ENCODE measurements at places on chromosomes 3 and 15.

GRCh38 chr3:155131104-155131503 is 51.0 kb downstream of the MME start:
- DNase-seq, result no peak

DNA sequence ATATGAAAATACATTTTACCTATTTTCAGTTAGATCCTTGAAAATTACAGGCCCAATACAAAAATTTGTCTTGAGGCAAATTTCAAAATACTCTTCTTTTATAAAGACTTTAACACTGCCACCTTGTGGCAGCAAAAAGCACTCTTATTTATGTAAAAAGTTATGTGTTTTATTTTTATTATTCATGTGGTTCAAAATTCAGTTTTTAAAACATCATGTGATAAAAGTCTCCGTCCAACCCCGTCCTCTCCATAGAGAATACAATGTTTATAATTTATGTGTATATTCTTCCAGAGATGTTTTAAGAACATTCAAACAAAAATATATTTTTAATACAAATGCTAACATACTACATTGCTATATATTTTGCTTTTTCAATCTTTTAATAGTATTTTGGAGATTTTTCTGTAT is 36.9 kb upstream of the TRIM59 start:
- no peak for DNase-seq

DNA sequence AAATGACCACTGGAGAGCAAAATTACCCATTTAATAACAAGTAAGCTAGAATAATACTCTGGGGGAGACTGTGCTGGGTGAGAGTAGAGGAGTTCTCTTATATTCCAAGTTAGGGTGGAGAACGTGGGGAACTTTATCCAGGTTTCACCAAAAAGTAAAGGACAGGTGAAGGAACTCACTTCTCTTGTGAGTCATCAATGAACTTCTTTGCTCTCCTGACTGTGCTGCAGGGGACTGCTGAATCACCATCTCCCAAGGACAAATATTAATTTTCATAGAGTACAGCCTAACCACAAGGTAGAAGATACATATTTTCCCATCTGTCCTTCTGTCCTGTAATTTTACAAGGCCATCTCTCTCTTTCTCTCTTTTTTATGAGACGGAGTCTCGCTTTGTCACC is 8.3 kb upstream of the PDCD6IP start:
- DNase-seq, result no peak

DNA sequence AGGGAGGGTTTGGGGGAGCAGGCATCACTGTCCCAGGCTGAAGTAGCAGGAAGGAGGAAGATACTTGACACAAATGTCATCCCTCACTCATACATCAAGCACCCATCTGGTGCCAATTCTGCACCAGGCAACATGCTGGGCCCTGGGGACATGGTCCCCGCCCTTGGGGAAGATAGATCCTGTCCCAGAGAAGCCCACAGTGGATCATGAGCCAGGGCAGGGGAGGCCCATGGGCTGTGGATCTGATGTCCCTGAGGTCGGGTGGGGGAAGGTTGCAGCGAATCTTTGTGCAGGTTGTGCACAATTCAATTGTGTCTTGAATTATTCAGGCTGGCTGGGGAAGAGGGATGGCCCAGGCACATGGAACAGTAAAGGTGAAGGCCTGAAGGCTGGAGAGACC is 6.4 kb upstream of the CCDC33 start:
- DNase-seq, result no peak

DNA sequence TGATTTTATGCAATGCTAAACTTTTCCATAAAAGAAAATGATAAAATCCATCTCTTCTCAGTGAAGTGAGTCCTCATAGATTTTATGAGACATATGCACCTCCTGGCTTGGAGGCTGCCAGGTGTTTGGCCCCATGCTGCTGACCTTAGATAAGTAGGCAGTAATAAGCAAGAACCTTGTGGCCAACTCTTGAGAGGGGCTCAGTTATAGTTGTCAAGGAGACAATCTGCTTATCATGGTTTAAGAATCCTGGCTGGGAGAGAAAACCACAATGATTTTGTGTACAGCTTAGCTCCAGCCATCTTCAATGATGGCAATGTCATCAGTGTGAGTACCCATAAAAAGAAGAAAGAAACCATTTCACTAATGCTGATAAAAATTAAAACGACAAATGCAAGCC is 252.1 kb downstream of the CPNE4 start:
- no peak for DNase-seq

- peak; percentile 44 for DNase-seq
Measured at GRCh38 chr3:48609088-48610005, at the start of gene UQCRC1. TSS of gene UQCRC1 (minus strand) at chr3:48609646. CDS start at chr3:48609620, 26 bp downstream.

DNA sequence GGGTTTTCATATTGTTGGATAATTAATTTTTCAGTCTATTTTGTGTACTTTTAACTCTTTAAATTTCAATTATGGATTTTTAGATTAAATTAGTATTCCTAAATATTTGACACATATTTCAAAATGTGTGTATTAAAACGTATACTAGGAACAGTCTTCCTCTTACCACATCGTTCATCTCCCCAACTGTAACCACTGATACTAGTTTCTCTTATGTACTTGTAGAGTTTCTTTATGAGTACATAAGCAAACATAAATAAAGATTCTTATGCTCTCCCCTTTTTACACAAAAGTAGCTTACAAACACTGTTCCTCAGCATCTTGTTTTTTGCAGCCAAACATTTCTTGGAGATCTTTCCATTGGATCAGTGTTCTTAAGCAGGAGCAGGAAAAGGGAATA is 45.9 kb downstream of the CMSS1 start:
- DNase-seq, result no peak

DNA sequence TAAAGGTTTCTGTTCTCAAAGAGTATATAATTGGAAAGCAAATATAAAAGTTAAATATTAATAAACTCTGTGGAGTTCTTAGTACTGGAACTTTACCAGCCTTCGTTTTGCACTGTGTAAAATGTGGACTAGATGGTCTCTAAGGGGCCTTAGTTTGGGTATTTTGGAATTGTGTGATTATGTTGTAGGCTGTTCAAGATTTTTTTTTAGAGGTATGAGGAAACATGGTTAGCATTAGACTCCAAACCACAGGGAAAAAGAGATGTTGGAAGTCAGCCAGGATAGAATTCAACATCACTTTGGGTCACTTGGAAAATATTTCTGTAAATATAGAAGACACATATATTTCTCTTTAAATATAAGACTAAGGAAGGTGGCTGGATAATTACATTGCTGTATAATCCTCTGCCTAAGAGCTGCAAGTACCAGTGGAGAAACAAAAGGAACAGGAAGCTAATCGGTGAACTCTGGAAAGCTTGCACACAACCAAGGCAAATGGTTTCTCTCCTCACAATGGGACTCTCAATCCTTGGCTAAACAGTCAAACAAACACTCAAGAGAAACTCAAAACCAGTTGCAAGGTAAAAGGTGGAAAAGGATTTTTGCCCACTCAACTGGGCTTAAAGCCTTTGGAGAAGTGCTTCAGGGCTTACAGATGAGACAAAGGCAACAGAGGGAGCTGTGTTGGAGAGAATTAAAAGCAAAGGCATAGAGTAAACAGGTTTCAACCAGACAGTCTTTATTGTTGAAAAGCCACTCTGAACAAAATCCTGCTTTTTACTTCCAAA is 141.7 kb downstream of the NR1D2 start:
- DNase-seq, result no peak

- peak; percentile 78 for DNase-seq
Measured at GRCh38 chr3:158539414-158540014, 31.5 kb upstream of the MLF1 start.

- DNase-seq, result no peak
Measured at GRCh38 chr15:90558171-90558573, 28.4 kb downstream of the CRTC3 start.

DNA sequence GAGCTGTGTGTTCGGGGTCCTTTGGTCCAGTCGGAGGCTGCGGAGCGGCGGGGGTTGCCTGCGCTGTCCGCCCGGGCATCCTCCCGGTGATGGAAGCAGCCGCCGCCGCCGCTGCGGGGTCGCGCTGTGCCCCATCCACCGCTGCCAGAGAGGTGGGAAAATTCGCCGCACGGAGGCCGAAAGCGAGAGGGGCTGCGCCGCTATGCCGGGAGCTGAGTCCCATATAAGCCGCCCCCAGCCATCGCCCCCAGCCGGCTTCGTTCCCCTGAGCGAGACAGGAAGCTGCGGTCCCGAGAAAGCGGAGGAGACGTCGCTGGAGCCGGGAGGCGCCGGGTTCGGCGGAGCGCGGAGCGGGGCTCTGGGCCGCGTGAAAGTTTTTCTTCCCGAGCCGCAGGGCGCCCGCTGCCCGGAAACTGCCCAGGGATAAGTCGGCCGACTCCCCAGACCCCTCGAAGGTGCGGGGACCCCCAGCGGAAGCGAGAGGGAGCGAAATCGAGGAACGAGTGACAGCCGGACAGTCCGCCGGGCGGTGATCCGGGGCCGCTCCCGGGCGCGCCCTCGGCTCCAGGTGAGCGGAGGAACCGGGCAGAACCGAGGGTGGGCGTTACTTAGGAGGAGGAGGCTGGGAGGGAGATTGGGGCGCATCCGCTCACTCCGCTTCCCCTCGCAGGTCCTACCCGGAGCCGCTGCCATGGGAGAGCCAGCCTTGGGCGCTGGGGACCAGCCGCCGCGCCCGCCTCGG is 574 bp downstream of the CHST2 start:
- DNase-seq, result no peak

- no peak for DNase-seq
Measured at GRCh38 chr15:58306591-58307312, 125.0 kb upstream of the LIPC start.

DNA sequence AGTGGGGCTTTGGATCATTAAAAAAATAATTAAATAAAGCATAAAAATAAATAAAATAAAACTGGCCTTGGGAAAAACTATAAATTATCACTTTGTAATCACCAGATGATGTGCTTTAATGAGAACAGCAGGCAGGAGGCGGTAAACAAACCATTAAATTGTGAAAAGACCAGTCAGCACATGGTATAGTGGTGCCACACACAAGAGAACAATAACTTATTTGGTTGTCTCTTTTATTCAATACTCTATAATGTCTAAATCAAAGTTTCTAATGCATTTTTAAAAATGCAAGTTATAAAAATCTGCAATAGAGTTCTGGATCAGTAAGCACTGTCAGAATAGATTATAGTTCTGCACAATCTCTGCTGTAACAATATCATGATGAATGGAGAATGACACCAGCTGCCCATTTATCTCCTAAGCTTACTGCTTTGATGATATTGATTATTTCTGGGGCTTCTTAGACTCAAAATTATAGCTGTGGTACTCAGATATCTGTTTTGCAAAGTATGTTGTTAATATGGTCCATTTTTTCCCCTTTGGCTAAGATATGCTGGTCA is 259.3 kb downstream of the NAALADL2 start:
- peak; percentile 81 for DNase-seq

DNA sequence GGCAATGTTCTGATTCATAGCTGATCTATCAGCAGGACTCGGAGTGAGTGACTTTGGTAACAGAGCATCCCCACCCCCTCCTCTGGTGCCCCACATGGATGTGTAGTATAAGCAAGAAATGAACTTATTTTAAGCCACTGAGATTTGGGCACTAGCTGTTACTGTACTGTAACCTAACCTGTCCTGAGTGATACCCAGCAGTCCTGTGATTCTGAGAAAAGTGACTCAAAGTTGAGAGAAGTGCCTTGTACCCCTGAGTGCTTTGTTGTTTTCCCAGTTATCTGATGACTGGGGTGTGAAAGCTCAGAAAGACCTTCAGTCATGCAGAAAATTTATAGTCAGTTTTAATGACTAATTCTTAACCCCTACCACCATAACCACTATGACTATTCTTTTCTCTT is 439.9 kb upstream of the RBMS3 start:
- DNase-seq, result no peak

DNA sequence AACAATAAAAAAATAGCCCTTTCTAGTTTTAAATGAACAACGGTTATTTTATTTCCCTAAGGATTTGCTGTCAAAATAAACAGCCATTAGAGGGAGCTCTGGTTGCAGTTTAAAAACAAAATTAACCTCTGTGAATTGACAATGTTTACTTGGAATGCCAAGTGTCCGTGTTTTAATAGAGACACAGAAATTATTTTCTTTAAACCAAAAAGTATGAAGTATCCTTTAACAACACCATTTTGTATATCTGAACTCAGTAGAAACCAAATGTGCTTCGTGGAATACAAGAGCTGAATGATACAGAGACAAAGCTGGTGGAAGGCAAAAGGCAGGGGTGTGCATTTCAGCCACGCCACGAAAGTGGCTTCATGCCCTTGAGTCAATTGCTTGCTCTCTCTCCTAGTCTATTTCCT is 74.4 kb downstream of the MOBP start:
- DNase-seq, result no peak

GRCh38 chr3:17420668-17421067 is 321.8 kb downstream of the TBC1D5 start:
- DNase-seq, result no peak

DNA sequence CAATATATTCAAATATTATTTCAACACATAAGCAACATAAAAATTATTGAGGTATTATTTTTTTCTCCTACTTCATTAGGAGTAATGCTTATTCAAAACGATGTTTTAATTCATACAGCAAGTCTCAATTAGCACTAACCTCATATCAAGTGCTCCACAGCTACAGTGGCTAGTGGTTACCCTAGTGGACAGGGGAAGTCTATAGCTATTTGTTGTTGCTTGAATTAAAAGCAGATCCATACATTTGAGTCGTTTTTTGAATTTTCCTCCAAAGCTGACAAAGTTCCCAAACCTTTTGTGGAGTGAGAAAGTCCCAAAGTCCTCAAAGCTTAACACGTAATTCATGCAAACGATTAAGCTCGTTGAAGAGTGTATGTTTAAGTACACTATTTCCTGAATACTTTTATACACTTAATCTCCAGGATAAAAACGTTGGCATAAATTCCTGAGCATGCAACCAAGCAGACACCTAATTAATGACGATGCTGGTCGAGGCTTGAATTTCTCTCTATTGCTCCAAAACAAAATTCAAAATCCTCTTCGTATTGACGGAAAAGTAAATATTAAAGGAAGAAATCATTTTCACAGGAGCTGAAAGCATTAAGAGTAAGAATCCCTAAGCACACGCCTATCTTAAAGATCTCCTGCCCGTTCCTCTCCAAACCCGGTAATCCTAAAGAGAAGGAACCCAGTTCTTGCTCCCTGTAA is 985 bp downstream of the VPS13C start:
- DNase-seq, result no peak

GRCh38 chr3:52570076-52570475 is 33.7 kb downstream of the UQCC5 start:
- no peak for DNase-seq

GRCh38 chr3:77605865-77606264 is 566.0 kb downstream of the ROBO2 start:
- DNase-seq, result no peak

DNA sequence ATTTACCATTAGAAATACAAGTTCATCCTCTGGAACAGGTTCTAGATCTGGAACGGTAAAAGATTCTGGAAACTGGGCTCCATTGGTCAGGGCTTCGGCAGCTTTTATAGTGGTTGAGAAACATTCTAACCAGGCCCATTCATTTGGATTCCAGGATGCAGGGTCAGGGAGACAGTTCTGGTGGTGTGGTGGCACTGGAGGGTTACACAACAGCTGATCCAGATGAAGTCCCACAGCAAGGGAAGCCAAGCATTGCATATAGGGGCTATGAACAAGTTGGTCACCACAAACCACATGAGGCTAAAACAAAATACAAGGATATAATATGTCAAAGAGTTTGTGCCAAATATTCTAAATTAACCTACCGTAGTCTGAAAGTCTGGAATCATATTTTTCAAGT is 43.0 kb downstream of the FBXL22 start:
- no peak for DNase-seq

GRCh38 chr3:58979840-58980239 is 70.0 kb downstream of the CFAP20DC start:
- no peak for DNase-seq
